Activated CD4-positive, alpha-beta T cell treated with anti-CD3 and anti-CD28 coated beads, Interleukin-2, amount 10 ng/mL, durations not matched to agents 7 days and 5 days (primary cell): ENCODE measurements at places on chromosomes 13 and 19. TPM values are rescaled to one million over a fixed set of nuclear protein-coding genes. Genes with fewer than 3 reads are reported as not detected.

DNA sequence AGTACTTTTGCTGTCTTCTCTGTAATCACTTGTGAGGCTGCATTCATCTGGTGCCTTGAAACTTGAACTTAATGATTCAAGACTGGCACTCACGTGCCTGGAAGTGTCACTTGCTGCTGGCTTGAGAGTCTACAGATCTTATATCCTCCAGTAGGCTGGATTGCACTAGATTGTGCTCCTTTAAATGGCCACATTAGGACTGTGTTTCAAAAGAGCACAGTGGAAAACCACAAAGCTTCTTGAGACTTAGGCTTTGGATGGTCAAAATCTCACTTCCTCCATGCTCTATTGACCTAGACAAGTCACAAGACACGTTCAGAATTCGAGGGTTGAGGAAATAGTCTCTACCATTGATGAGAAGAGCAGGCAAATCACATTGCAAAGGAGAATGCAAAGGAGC, 1278.8 kb upstream of the MIR17HG start:
- no peak for DNase-seq

- peak; percentile 49 for DNase-seq
Observed at GRCh38 chr13:98576200-98576945, 534 bp downstream of the STK24 start.

DNA sequence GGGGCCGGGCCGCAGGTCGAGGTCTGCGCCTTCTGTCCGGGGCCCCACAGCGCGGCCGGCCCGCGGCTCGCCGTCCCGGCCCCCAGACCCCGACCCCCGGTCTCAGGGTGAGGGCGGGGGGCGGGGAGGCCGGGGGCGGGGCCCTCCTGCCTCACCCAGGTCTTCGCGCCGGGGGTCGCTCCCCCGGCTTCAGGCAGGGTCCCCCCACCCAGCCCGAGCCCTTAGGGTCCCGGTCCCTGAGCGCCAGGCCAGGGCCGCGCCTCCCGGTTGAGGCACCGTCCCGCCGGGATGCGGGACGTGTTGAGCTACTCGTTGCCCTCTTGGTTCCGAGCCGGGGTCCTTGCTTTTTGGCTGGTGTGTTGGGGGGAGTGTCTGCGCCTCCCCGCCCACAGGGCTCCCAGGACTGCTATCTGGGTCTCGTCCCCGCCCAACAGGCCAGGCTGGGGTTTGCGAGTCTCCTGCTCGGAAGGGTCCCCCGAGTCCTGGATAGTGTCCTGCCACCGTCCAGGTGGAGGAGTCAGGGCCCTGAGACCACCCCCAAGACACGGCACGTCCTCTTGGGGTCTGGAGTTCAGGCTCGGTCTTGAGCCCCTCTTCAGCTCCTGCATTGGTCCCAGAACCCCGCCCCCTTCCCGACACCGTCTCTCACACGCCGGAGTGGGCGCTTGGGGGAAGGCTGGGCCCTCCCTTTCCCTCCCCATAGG, 452 bp downstream of the PIAS4 start:
- DNase-seq, result peak; percentile 33

DNA sequence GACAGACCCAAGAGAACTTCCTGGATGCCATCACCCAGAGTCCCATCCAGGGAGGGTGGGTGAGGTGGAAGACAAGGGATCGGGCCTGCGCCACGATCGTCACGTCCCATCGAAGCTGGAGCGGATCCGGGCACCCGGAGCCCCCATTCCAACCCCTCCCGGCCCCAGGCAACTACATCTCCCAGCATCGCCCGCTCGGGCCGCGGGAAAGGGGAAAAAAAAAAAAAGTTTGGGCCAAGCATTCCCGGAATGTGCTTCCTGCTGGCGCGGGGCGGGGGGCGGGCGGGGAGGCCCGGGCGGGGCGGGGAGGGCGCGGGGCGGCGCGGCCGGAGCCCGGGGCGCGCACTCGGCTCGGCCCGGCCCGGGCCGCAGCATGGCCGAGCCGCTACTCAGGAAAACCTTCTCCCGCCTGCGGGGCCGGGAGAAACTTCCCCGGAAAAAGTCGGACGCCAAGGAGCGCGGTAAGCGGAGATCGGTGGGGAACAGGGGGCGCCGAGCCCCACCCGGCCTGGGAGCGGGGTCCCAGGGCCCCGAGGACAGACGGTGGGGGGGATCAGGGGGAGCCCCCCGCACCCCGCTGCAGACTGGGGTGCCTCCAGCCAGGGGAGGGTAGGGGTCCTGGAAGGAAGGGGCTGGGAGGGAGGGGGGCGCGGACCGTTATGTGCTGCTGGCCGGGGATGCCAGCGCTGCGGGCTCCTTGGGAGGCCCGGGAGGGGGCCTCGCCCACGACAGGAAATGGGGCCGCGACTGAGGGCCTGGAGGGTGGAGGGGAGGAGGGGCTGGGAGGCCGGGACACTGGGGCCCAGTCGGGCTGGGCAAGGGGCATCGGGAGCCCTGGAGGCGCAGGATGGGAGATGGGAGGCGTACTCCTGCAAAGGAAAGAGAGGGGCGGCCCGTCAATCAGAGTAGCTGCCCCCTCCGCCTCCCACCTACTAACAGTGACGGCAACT, at the start of gene SYDE1:
SYDE1 (plus strand) TSS at position 341 of the 950 bp plus-strand sequence; CDS start at position 374, 33 bp downstream.
- DNase-seq, result no peak

DNA sequence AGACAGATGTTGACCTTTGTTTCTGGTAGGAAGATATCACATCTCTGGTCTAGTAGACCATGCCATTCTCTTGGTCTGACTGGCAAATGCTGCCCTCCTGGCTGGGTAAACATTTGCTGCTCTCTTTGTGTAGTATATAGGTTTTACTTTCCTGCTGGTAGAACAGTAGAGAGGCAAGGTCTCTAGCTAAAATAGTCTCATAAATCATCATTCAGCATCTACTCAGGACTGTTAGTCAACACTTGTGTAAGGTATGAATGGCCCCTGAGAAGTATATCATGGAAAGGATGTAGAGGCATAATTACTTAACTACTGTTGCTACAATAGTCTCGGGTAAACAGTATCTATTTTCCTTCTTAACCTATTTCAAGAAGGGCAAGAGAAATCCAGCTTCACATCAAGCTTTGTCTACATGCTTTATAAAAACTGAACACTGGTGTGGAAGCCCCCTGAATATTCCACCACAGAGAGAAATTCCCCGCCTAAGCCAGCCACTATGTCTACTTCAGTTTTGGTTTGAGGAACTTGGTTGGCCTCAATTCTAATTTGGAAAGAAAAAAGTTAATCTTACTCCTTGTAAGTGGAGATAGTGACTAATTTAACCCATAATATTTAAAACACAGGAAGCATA, 18.4 kb upstream of the MYCBP2 start:
- no peak for DNase-seq

GRCh38 chr19:474126-475078, 13.6 kb upstream of the SHC2 start:
- no peak for DNase-seq

Gene KIR2DL4
- total RNA-seq, result 0.30 TPM

DNA sequence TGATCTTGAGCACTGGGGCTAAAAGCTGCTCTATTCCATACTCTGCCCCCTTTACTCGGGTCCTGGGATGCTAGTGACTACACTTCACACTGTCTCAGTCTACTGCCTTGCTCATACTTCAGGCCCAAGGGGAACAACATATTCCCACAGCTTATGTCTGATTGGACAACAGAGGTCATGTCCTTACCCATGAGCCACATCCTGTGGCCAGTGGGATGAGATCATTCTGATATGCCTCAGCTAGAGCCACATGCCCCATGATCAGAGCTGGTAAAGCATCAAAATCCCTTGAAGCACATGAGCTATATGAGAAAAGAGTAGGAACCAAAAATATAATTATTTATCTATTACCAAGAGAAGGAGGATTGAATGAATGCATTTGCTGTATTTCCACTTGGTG, 290.1 kb upstream of the TSHZ3 start:
- DNase-seq, result no peak

- no peak for DNase-seq
Observed at GRCh38 chr13:47548294-47548840, 452.7 kb downstream of the SUCLA2 start.

Gene ZNF112
- not detected for total RNA-seq

Gene IQCN
- total RNA-seq, result 6.3 TPM

- DNase-seq, result no peak
Observed at GRCh38 chr13:46592385-46592784, 39.4 kb downstream of the LRCH1 start.

GRCh38 chr13:66751691-66752090, 478.4 kb downstream of the PCDH9 start:
- no peak for DNase-seq

GRCh38 chr19:34232566-34233481, 21.5 kb upstream of the GARRE1 start:
- DNase-seq, result peak; percentile 22

Gene RFPL4A
- total RNA-seq, result not detected

Gene ZNF729
- not detected for total RNA-seq

Gene BORA
- 31.1 TPM for total RNA-seq

- peak; percentile 59 for DNase-seq
Observed at GRCh38 chr19:12194827-12195731, 32.2 kb downstream of the ZNF136 start.

DNA sequence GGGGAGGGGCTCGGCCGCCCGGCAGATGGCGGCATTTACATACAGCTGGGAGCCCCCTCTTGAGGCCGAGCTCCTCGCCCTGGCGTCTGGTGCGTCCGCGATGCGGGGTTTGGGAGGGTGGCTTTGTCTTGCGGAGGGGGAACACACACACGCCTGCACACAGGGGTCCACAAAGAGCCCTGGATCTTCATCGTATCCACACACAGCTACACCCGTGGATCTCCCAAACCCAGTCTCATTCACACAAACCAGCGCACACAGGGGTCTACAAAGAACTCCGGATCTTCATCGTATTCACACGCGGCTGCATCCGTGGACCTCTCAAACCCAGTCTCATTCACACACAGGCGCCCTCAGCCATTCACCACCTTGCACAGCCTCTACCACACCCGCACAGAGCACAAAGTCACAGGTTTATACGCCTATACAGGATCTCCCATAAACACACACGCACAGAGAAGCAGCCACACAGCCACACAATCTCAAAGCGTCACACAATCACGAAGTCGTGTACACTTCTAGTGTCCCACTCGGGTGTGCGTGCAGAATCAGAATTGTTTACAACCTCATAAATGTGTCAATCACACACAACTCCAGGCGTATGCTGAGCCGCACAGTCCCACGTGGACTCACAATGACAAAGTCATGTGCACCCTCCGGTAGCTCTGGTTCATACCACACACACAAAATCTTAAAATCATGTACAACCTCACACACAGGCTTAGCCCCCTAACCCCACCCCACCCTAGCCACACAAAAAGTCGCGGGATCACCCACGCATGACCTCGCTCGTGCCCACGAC, 550 bp upstream of the DLL3 start:
- DNase-seq, result no peak
